GM18507 (cell line): ENCODE measurements at places on chromosomes 7 and 10.

GRCh38 chr10:24993237-24993958 lies 22.6 kb downstream of the ENKUR start:
- DNase-seq, result no peak

GRCh38 chr7:117871778-117872538 lies 1.3 kb downstream of the CTTNBP2 start:
- no peak for DNase-seq

- no peak for DNase-seq
Measured at GRCh38 chr7:117008886-117009531, 55.7 kb downstream of the ST7 start.

DNA sequence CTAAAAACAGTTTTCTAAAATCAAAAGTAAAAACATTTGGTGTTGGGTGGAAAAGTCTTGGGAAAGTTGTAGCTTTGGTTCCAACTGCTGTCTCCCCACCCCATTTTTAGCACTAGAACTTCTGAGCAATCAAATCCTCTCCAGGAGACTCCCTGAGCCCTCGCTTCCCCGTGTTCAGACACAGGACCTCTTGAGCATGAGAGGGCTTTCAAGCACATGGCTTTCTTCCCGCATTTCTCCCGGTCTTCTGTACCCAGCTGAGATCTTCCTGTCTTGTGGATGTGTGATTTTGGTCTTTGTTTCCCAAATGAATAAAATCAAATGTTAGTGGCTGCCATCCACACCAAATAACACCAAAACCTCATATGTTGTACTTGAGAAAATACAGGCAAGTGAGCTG lies 5.0 kb downstream of the CXCL12 start:
- no peak for DNase-seq

DNA sequence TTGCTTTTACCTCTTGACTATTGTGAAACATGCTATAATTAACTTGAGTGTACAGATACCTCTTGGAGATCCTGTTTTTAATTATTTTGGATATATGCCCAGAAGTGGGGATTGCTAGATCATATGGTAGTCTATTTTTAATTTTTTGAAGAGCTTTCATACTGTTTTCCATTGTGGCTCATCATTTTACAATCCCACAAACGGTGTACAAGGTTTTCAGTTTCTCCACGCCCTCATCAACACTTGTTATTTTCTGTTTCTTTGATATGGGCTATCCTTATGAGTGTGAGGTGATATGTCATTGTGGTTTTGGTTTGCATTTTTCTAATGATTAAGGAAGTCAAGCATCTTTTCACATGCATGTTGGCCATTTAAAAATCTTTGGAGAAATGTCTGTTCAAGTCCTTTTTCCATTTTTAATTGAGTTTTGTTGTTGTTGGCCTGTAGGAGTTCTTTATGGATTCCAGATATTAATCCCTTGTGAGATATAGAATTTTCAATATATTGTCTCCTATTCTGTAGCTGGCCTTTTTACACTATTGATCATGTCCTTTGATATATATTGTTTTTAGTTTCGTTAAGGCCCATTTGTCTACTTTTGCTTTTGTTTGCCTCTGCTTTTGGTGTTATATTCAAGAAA lies 7.5 kb downstream of the AGK start:
- DNase-seq, result no peak

- DNase-seq, result no peak
Measured at GRCh38 chr7:39313974-39314373, 252.2 kb upstream of the YAE1 start.
